ENCODE measurements at places on chromosomes 6 and 20.

DNA sequence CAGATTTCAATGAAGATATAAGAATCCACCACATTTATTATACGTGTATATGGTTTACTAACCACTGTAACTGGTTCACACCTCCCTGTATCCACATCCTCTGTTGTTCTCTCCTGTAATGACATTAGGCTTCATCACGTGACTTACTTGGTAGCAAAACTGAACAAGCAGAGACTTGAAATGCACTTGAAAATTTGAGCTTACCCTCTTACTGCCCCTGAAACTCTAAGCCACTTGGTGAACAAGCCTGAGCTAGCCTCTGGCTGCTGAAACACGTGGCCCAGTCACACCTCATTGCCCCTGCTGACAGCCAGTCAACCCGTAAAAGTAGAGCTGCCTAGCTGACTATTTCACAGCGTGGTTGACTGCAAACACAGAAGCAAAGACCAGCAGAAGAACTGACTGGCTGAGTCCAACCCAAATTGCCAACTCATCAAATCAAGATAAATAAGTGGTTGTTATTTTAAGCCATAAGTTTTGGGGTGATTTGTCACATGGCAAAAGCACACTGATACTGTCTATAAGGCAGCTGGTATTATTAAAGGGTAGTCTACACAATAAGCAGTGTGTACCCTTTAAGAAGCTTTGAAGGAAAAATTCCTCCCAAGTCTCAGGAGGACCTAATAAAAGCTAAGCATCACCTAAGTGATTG, 109.0 kb downstream of the RALGAPA2 start:
- DNase-seq = no peak

- DNase-seq = no peak
Measured at GRCh38 chr20:56552911-56553629, 20.0 kb downstream of the FAM209B start.

DNA sequence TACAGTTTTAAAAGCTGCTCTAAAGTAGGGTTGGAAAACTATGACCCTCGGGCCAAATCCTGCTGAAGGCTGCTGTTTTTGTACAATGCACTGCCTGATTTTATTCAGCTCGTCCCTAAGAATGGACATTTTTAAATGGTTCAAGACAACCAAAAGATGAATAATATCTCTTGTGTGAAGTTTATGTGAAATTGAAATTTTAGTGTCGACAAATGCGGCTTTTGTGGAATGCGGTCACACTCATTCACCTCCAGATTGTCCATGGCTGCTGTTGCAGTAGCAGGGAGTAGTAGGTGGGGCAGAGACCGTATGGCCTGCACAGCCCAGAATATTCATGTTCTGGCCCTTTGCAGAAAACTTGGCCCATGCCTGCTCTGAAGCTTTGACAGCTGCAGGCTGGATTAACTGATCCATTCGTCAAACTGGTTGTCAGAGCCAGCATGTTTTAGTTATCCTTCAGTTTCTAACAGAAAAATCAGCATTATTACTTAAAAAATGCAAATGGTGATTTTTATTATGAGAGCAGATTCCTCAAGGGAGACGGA, 91.6 kb downstream of the PSMG4 start:
- DNase-seq = no peak

DNA sequence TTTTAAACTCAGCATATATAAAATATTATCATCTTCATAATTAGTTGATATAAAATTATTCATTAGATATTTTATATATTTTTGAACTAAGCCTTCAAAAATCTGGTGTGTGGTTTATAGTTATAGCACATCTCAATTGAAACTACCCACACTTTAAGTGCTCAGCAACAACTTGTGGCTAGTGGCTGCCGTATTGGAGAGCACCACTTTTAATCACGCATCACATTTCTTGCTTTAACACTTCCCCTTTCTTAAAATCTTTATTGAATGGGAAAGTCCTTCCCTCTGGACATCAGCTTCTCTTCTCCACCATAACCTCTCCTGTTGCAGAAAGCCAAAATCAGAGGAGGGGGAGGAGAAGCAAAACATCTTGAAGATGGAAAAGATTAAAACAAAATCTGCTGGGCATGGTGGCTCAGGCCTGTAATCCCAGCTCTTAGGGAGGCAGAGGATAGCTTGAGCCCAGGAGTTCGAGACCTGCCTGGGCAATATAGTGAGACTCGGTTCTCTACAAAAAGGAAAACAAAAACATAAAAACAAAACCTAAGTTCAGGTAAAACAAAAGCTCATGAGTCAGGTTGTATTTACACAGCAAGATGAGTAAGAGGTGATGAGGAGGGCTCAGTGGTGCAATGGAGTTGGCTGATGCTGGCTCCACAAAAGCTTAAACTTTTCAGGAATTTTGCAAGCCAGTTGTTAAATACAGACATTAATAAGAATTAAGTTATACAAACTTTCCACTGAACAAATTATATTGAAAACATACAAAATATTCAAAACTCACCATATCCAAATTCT, 237.0 kb upstream of the SUPT3H start:
- no peak for DNase-seq

- DNase-seq = no peak
Measured at GRCh38 chr20:62979876-62980373, 26.8 kb downstream of the BHLHE23 start.

DNA sequence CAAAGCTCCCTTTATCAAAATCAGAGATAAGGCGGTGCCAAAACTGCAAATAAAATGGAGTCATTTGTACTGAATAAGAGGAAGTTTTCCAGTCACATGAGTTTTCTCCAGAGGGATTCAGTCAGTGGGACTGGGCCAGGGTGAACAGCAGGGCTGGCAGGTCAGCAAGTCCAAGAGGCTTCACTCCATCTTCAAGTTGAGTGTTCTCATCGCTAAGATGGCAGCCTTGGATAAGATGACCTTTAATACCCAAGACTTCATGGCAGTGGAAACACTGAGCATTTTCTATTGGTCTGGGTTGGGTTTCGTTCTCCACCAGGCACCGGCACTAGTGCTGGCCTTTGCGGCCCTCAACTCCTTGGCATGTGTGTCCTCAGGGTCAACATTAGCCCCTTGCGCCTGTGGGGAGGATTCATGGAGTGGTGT, 29.3 kb upstream of the IGF2R start:
- no peak for DNase-seq

- no peak for DNase-seq
Measured at GRCh38 chr6:42411406-42411805, 40.3 kb downstream of the TRERF1 start.

DNA sequence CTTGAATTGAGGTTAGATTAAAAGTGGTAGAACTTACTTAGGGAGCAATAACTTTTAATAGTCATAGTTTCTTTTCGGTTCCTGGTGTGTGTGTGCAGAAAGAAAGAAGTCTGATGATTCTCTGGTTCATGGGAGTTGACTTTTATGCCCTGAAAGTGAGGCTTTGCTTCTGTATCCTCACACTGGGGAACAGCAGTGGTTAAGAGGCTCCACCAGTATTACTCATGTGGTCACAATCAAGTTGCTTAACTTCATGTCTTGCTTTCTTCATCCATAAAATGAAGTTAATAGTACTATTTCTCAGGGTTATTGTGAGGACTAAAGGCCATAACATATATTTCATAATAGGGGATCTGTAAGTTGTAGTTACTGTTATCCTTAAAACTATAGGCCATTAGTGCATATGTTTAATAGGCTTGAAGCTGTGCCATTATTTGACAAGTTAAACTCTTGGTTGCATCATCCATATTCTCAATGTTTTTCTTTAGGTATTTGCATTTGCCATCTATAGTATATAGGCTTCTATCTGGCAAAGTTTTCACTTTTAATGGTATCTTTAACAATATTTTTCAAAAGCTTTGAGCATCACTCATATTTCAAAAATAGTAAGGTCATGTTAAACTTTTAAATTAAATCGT, 262.4 kb downstream of the PLCB1 start:
- no peak for DNase-seq

GRCh38 chr6:55469951-55470366, 109.0 kb downstream of the HMGCLL1 start:
- DNase-seq = no peak

- no peak for DNase-seq
Measured at GRCh38 chr20:53922901-53923314, 147.5 kb downstream of the BCAS1 start.

DNA sequence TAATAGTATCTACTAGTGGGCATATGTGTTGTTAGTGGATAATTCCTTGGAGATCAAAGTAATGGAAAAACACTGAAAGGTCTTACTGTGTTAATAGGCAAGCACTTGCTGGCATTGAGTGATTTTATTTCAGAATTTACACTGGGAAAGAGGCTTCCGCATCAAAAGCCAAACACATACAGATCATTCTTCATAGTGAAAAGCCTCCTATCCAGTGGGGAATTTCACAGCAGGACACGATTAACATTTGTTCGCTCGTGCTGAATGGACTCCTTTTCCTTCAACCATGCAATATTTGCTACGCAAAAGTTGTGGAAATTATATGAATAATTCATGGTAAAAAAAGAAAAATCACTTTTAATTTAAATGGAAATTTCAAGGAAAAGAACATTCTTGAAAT, 26.4 kb downstream of the GABRR1 start:
- DNase-seq = no peak

DNA sequence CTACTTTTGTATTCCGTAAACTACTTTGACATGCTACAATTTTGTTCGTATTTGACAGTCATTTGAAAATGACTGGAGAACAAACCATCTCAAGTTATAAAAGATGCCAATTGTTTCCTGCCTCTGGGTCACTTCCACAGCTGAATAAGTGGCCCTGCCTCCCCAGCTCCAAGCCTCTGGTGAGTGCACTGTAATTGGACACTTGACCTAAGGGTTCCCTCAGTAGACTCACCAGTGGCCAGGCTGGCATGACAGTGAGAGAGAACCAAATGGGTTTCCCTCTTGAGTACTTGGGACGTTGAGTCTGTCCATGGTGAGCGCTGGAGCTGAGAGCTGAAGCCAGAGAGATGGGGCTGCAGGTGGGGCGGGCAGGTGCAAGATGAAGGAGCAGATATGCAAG, 57.1 kb downstream of the SLC35D3 start:
- DNase-seq = no peak

GRCh38 chr20:32277361-32278198, at the start of gene KIF3B:
Gene KIF3B (plus strand): TSS chr20:32277651. CDS start chr20:32309778, 32,127 bp downstream.
- DNase-seq = peak; percentile 66

DNA sequence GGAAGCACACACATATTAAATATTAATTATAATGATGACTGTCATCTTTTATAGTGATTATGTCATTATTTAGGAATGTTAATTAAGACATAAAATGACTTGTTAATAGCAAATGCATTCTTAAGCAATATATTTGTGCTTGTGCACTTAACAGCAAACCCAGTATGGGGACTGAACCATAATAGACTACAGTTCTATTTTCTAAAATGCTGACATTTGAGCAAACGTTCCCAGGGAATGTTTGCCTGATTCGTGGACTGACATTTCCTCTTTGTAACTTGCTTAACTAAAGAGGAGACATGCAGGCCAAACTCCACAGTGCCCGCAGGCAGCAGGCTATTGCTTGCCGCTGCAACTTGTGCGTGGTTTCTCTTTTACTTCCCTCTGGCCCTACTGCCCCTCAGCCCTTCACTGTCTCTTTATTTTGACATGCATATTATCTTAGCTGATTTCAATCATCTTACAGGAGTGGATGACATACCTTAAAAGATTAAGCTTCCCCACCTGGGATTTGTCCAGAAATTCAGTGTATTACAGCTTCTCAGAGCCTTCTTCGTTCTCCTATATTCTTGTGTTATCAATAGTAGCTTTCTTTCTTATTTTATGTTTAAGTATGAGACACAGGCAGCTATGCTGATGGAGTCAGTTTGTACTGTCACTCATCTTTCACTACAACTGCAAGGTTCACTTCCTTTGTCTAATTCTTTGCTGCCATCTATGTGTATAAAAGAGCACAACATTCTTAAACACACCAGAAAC, 141.5 kb downstream of the GMDS start:
- no peak for DNase-seq

- no peak for DNase-seq
Measured at GRCh38 chr6:21501021-21501354, 92.6 kb upstream of the SOX4 start.

- no peak for DNase-seq
Measured at GRCh38 chr6:136550330-136551071, at the start of gene MAP7. Gene MAP7 (minus strand): TSS chr6:136550422. CDS start chr6:136550408, 14 bp downstream.

- DNase-seq = no peak
Measured at GRCh38 chr6:125004797-125005595, 42.8 kb downstream of the RNF217 start.

GRCh38 chr6:104126315-104127005, 733.3 kb downstream of the HACE1 start:
- DNase-seq = no peak

DNA sequence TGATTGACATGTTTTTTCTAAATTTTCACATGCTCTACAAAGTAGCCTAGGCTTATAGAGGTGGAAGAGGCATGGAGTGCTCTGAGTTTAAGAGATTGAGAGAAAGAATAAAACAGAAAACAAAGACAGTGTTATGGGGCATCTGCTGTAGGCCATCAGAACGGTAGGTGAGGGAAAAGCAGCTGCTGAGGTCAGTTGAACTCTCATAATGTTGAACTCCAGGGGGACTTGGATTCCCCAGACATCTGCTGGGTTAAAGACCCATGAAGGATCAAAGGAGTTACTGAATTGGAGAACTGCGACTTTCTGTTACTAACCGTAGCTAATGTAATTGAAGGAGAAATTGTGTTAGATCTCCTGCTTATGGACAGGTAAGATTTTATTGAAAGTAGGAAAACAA, 333.9 kb downstream of the TFAP2B start:
- DNase-seq = no peak

DNA sequence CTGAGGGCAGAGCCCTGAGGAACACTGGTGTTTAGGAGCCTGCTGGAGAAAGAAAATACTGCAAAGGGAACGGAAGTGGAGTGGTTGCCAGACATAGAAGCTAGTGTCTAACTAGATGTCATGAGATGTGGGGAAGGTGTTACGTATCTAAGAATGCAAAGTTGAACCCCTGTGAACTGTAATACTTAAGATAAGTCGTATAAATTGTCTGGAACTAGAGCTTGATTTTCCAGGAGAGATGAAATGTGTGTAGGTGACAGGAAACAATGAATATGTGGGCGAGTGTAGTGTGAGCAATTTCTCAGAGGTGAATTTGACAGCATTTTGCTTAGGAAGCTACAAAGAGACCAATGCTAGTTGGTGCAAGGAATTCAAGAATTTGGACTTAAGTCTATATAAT, 27.9 kb downstream of the ESR1 start:
- DNase-seq = no peak

Data from thoracic aorta (tissue), 2 donors.